ENCODE measurements at places on chromosomes 4 and X.

DNA sequence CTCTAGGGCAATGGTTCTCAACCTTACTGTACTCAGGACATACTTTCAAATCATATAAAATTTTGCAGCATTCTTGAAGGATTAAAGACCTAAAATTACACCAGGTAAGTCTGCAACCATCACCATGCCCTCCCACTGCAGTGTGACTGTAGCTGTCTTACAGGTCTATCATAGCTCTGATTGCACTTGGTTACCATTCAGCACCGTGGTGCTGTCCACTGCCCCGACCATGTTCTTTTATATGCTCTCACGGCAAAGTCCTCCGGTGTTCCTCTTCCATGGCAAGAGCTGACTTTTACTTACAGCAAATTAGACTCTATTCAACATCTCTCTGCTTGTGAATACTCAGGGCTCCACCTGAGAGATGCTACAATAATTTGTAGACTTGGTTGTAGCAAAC lies 11.5 kb downstream of the CRMP1 start:
- DNase-seq, result no peak

DNA sequence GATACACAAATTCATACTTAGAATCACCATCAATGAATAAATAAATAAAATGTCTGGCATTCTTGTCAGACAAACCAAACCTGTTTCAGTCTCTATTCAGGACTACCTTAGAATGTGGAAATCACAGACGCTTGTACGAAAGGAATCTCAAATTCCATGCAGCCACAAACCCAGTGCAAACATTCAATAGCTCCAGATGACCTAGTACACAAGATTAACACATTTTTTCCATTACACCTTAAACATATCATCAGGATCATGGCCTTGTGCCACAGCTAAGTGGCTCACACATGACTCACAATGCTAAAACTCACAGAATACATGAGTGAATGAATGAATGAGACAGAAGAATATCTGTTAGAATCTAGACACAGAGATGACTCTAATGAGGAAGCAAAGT lies 134.2 kb downstream of the PWWP3B start:
- no peak for DNase-seq

- no peak for DNase-seq
Measured at GRCh38 chrX:53018627-53019026, 30.0 kb upstream of the GPR173 start.

DNA sequence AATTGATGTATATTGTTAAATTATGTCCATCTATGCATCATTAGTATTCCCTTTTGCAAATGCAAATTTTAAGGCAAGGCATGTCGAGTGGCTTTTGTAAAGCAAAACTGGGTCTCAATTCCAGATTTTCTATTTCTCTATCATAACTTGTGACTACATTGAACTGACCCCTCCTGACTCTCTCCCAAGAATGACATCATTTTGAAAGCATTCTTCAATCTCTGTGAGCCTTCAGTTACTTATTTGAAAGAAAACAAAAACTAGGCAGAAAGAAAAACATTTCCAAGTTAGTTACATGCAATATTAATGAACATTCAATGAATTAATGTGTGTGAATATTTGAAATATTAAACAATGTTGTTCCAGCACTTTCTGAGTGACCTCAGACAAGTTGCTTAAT lies 314.3 kb upstream of the CLNK start:
- no peak for DNase-seq

GRCh38 chrX:26208012-26208411 lies 8.0 kb upstream of the MAGEB5 start:
- no peak for DNase-seq

GRCh38 chrX:34655501-34656455 lies 1.3 kb downstream of the TMEM47 start:
- no peak for DNase-seq

- DNase-seq, result no peak
Measured at GRCh38 chr4:176611951-176612350, 180.8 kb downstream of the VEGFC start.

- DNase-seq, result no peak
Measured at GRCh38 chr4:6338175-6338950, 68.7 kb downstream of the WFS1 start.
